NK-92 treated with Interleukin-12 subunit alpha and Interleukin-12 subunit beta, amount 100 ng/mL, for 24 hours (cell line): ENCODE measurements at places on chromosomes 12 and 14.

DNA sequence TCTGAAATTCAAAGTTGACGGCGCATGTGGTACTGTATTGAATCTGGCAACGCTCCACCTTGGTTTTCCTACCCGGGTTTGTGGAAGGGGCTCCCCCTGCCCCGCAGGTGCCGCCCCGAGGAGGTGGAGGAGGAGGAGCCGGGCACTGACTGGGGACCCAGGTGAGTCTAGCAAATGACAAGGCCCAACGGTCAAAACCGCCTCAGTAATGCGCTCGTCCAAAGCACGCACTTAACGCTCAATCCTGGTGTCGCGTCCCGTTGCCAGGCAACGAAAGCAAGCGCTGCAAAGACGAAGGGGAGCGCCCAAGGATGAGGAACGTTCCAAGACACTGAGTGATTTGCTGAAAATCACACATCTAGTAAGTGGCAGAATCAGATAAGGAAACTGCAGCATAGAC lies 24.0 kb upstream of the CLEC4E start:
- no peak for DNase-seq

- no peak for DNase-seq
Measured at GRCh38 chr14:74531467-74531866, 37.9 kb downstream of the ISCA2 start.

- no peak for DNase-seq
Measured at GRCh38 chr14:52061390-52061789, 7.5 kb downstream of the NID2 start.

- DNase-seq, result no peak
Measured at GRCh38 chr14:58950555-58950954, 237.9 kb upstream of the DAAM1 start.

DNA sequence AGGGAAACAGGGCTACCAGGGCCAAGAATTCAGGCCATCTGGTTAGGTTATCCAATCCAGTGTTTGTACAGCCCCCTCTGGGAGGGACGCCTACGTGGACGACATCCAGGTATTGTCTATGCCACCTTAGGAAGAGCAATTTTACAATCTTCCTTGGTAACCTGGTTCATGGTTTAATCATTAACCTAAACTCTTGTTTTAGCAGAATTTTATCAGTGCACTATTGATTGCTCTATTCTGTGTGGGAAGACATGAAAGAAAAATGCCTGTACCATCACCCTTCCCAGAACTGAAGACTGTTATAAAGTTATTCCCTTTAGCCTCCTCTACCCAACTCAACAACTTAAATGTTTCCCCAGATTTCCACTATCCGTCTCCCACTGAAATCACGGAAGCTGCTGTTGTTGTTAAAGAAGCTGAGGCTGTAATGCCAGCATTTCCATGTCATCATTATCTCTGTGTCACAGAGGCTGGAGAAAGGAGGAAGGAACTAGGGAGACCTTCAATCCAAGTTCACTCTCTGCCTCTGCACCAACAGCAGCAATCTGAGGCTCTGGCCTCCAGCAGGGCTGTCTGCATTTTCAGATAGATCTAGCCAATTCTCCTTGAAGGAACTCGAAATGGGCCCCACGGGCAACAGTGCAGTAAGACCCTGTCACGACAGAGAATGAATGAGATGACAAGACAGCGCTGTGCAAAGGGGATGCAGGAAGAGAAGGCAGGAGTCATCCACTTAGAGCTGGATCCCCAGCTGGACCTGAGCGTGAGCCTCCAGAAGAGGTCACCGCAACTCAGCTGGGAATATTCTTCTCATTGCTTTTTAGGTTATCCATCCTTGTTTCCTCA lies 183.4 kb upstream of the GZMB start:
- no peak for DNase-seq

DNA sequence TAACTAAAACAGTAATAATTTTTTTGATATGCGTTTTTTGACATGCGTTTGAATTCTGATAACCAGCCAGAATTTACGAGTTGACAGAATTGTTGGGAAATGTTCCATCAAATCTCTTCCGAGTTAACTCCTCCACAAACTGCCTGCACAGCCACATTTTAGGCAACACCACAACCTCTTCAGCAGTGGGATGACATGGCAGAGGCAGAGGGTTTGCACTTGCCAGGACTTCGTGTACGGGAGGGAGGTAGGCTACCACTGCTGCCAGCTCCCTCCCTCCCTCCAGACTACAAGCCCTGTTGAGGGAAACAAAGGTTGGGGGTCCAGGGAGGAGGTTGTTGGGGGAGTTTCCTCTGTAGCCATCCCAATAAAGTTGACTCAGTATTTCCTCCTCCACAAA lies 14.5 kb upstream of the ACTR6 start:
- DNase-seq, result no peak

DNA sequence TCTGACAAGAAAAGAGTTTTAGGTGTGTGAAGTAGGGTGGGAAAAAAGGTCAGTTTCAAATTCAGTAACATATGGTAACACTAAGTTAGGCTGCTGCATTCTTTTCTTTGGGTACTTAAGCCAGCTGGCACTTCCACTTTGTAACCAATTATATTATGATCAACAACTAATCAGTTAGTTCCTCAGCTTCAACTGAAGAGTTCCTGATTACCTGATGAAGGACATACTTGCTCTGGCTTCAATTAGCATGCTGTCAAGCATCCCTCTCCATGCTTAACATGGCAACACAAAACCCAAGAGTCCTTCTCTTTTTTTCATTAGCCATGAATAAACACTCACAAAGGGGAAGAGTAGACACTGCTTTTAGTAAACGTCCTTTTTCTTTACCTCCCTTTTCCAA lies 6.8 kb upstream of the KANSL2 start:
- no peak for DNase-seq
